Activated CD4-positive, alpha-beta T cell treated with anti-CD3 and anti-CD28 coated beads for 4 hours (primary cell): ENCODE measurements at places on chromosomes 11 and 22.

DNA sequence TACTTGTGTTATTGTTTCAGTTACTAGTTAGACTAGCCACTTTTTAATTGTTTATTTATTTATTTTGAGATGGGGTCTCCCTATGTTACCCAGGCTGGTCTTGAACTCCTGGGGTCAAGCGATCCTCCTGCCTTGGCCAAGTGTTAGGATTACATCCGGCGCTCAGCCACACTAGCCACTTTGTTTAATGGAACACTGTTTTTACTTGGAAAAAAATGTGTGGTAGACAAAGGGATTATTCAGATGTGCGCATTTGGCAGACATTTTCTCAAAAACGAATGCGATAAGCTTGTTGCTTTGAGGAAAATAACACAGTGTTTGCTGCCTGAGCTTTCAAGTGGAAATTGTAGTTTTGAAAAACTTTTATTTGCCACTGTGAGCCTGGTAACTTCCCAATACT, 51.0 kb downstream of the CTNND1 start:
- no peak for DNase-seq

DNA sequence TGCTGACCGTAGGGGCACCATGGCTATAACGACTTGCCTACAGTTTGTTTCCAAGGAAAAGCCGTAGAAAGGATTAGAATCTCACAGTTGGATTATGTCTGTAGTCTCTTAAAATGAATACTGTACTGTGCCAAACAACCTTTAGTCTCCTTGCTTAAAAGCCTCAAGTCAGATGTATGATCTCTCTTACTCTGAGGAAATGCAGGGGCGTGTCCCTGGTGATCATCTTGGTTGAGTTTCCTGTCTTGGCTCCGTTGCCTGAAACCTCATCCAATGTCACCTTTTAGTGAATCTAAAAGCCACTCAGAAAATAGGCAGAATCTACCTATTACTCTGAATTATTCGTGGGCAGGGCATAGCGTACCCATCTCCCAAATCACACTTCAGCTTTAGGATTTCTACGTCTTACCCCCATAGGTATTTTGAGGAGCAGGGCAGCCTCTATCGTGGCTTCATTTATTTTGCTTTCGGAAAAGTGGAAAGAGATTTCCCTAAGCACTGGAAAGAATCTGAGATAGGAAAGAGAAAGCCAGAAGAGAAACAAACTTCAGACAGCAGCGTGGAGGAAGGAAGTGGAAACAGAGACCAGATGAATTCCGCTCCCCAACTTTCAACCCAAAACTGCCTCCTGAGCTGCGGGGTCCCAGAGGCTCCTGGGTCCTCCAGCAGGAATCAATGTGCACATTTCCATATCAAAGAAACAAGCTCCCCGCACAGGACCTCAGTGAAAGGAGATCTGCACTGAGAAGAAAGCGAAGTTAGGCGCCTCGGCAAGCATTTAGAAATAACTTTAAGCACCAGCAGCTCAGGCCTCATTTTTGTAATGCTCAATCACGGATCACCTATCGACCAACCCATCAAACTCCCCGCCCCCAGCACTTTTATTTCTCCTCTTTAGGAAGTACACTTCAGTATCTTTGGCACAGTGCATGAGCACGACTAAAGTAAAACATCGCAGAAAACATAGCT, 245.8 kb downstream of the ETS1 start:
- peak; percentile 53 for DNase-seq

GRCh38 chr11:1912289-1912878, 7.1 kb upstream of the TNNT3 start:
- DNase-seq: no peak

GRCh38 chr22:48431536-48432315, 1395.9 kb downstream of the BRD1 start:
- no peak for DNase-seq

- no peak for DNase-seq
Observed at GRCh38 chr22:35442471-35442870, 42.5 kb downstream of the MCM5 start.

DNA sequence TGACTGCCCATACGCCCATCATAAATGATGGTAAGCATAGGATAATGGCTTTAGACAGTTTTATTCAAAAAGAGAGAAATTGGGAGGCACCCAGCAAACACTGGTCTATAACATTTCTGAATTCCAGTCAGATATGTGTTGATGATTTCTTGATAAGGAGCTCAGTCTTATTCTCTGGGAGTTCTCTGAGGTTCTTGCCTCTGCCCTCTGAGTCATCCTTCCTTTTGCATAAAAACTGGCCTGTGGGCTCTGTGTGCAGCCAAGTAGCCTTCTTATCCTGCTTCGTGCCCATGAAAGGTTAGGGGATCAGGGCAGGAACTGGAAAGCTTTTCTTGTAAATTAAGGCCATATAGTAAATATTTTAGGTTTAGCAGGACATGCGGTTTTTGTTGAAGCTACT, 48.9 kb downstream of the FAR1 start:
- no peak for DNase-seq

GRCh38 chr11:22491555-22492225, 133.9 kb downstream of the FANCF start:
- DNase-seq: no peak
